ENCODE measurements at places on chromosomes 11 and 22.

DNA sequence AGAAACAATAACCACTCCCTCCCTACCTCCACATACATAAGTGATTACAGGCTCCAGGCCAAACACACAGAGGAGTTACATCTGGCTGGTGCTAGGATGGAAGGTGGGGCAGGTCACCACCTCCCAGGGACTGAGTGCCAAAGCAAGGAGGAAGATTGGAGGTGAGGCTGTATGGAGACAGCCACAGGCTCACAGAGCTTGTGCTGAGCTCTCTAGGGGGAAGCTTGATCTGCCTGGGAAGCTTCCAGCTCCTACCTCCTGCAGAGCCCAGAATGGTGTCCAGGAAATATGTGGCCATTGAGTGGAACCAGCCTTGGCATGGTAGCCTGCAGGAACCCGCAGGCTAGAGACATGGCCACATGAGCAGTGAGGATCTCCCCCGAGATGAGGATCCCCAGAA, 3.6 kb upstream of the MED15 start:
- DNase-seq, result no peak

- no peak for DNase-seq
Measured at GRCh38 chr11:95652002-95652472, 137.5 kb downstream of the FAM76B start.

DNA sequence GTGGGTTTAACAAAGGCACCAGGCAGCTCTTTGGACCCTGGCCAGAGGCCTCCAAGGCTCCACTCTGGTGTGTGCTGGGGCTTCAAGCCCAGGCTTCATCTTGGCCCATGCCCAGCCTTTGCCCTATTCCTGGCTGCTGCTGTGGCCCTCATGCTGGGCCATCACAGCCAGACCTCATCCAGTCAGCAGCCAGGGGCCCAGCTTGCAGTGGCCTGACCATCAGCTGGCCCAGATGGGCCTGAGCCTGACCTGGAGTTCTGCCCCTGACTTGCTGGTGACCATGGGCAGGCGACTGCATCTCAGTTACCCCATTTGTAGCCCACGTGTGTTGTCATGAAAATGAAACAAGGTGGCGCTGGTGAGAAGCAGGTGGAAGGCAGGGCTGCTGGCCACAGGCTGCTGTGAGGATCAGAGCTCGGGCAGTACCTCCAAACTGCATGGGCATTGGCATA, 76.1 kb downstream of the MED15 start:
- DNase-seq, result no peak

GRCh38 chr11:70472240-70472639, 73.9 kb downstream of the CTTN start:
- DNase-seq, result no peak

- DNase-seq, result no peak
Measured at GRCh38 chr11:104078995-104079394, 42.6 kb downstream of the DDI1 start.

- no peak for DNase-seq
Measured at GRCh38 chr11:11725438-11725837, 103.6 kb upstream of the GALNT18 start.

GRCh38 chr11:122101625-122102291, 14.3 kb downstream of the BLID start:
- DNase-seq, result peak; percentile 86

DNA sequence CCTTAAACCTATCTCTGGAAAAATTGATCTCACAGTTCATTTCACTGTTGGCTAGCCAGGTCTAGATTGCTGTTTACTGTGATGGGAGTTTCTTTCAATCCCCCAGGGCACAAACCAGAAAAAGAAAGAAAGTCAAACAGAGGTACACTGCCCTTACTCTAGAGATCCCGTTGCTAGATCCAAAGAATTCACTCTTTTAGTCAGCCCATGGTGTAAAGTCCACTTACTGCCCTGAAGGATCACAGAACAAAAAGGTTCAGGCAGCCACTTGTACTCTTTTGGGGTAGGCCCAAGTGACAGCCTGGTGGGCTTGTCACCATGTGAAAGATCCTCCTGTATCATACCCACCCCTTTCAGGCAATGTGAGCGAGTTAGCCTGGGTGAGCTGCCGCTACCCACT, 162.6 kb upstream of the CCDC179 start:
- no peak for DNase-seq

GRCh38 chr11:11313426-11313825, 39.6 kb downstream of the CSNK2A3 start:
- no peak for DNase-seq

DNA sequence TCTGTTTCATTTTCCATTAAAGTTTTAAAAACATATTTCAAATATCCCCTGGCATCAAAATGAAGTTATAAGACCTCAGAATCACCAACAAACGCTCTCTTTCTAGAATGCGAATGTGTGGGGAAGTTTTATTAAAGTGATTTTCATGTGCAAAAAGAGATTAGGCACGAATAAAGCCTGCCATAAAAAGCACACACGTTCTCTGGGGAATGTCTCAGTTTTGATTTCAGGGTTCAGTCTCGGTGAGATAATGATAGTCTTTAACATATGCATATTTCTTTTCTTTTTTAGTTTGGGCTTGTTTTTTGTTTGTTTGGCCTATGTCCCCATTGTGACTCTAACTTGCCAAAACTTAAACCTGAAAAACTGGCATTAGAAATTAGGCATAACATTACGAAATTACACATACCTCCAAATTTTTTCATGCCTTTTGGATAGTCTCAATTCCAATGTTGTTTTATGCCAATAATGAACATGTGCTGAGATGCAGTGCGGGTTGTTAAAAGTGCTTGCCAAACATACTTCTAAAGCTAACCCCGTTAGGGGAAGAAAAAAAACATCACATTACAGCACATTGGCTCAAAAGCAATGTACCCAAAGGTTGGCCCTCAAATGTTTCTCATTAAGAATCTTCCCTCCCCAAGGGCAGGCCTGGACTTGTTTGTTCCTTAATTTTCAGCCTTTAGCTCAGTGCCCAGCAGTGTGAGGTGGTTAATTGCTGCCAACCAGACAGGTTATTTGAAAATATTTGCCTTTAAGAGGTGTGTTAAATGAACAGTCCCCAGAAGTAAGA, 33.2 kb upstream of the FBLN1 start:
- no peak for DNase-seq

DNA sequence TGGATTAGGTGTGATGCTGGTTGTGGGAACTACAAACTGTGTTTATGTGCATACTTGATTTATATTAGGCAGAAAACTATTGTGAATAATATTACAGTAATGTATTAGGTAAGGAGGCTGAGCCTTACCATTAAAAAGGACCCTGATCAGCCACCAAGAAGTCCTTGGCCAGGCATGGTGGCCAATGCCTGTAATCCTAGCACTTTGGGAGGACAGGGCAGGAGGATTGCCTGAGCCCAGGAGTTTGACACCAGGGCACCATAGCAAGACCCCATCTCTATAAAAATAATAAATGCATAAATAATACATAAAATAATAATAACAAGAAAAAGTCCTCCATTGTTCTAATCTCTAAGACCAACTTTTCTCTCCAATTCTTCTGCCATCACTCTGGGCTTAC, 3.2 kb upstream of the ZBED5 start:
- DNase-seq, result no peak

- no peak for DNase-seq
Measured at GRCh38 chr11:96207459-96208449, 135.2 kb downstream of the MAML2 start.

DNA sequence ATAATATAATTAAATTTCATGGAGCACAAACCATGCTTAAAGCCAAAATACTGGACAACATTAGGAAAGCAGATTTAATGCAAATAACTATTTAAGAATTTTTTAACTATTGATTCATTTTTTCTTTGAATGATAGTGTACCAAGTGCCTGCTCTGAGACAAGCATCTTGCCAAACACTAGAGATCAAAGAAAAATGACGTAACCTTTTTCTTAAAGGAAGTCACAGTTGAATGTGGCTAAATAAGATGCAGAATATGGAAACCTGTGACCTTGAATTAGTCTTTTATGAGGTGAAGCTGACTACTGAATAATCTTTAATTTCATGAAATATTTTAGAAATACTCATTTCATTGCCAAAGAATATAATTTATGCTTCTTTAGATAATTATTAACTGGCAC, 104.0 kb downstream of the MSANTD4 start:
- DNase-seq, result no peak

DNA sequence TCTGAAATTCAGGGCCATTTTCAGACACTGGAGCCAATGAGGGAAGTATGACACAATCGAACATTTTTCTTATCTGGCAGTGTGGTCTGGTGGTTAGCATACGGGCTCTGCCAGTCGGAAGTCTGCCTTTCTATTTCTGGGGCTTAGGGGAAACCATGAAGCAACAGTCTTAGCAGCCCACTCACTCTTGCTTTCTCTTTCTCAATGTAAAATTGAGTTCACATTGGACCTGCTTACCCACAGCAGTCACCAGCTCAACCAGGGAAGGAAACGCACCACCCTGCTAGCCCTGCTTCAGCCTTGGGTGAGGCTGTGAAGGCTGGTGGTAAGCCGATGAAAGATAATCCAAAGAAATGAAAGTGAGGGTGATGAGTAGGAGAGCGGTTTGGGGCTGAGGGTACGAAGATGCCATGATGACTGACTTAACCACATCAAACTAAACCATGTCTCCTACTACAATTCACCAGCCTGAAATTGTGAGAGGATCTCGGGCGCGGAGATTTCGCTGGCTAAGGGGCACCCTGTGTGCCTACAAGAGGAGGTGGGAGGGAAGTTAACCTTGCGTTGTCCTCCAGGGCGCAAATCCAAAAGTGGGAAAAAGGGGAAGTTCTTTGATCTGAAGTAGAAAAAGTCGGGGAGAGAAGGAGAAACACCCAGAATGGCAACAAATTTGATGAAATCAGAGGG, 2.0 kb upstream of the LMO2 start:
- DNase-seq, result no peak

DNA sequence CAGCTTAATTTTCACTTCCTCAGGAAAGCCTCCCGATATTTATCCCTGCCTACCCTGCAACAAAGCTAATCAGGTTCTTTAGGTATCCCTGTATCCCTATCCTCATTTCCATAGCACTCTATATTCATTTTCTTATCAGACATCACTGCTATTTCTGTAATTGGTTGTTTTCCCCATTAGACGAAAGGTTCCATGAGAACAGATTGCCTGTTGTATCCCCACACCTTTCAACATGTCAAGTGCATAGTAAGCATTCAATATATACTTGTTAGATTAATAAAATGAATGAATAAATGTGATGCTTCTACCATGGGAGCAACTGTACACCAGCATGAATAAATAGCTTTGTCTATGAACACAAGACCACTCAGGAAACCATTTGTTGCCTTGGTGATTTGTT, 499.8 kb downstream of the DLG2 start:
- DNase-seq, result peak; percentile 37

GRCh38 chr22:41327124-41327523, 25.8 kb downstream of the ZC3H7B start:
- no peak for DNase-seq

DNA sequence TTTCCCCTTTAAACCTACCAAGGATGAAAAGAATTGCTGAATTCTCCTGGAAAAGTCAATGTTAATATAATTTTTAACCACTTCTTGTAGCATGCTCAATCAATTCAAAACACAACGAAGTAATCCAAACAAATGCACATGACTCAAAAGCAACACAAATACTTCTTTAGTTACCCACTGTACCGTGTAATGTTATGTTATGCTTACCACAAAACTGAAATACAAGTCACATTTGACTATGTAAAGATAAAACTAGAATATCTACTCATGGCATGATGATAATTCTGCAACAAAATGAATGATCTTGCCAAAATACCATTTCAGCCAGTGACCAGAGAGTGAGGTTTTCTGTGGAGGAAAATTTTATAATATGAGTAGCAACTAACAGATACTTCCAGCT, 587.0 kb downstream of the DLG2 start:
- DNase-seq, result no peak
